B cell (primary cell): ENCODE measurements at places on chromosomes 5 and 9.

GRCh38 chr5:131163276-131164119 is 1.6 kb downstream of the HINT1 start:
- no peak for DNase-seq

DNA sequence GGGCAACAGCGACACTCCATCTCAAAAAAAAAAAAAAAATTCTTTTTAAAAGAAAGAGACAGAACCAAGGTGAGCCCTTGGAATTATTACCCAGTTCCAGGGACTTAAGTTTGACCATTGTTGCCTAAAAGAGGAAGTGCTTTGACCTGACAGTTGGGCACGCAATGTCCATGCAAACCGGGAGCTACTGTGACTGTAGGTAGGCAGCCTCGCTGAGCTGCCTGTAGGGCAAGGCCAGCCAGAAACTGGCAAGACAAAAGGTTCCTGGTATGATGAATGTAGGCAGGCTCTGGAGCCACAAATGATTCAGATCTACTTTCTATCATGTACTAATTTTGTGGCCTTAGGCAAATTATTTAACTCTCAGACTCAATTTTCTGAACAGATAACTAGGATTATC is 334.8 kb upstream of the ZNF462 start:
- DNase-seq, result no peak

- no peak for DNase-seq
These were observed 774.8 kb downstream of the BRINP1 start for GRCh38 chr9:118594428-118594827.

DNA sequence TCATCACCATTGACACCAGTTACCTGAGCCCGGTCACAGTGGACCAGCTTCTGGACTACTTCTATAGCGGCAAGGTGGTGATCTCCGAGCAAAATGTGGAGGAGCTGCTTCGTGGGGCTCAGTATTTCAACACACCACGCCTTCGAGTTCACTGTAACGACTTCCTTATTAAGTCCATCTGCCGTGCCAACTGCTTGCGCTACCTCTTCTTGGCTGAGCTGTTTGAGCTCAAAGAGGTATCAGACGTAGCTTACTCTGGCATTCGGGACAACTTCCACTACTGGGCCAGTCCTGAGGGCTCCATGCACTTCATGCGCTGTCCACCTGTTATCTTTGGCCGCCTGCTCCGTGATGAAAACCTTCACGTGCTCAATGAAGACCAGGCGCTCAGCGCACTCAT is 520 bp downstream of the CCIN start:
- DNase-seq, result no peak

- no peak for DNase-seq
These were observed 6.4 kb upstream of the CARD9 start for GRCh38 chr9:136379891-136380290.

DNA sequence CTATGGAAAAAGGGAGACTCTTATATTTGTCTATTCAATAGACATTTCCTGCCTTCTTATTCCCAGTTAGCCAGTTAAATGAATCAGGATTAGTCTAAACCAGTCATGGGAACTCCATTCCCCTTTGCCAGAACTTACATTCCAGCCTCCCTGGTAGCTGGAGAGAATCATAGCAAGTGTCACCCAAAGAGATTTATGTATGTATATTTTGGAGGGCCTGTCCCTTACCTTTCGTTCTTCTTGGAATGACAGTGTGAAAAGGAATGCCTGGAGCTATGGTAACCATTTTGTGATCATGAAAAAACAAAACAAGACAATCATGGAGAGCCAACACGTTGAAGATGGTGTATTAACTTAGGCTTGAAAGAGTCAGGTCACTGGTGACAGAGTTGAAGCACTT is 627.7 kb downstream of the CCDC171 start:
- no peak for DNase-seq

- DNase-seq, result no peak
These were observed 39.4 kb downstream of the MRPS27 start for GRCh38 chr5:72280581-72281069.

GRCh38 chr5:14404780-14405179 is 176.8 kb upstream of the OTULINL start:
- DNase-seq, result no peak
